Occipital lobe (tissue), 3 donors: ENCODE measurements at places on chromosomes 7 and 10.

GRCh38 chr10:65898055-65898454 lies 1027.8 kb upstream of the LRRTM3 start:
- DNase-seq = no peak

DNA sequence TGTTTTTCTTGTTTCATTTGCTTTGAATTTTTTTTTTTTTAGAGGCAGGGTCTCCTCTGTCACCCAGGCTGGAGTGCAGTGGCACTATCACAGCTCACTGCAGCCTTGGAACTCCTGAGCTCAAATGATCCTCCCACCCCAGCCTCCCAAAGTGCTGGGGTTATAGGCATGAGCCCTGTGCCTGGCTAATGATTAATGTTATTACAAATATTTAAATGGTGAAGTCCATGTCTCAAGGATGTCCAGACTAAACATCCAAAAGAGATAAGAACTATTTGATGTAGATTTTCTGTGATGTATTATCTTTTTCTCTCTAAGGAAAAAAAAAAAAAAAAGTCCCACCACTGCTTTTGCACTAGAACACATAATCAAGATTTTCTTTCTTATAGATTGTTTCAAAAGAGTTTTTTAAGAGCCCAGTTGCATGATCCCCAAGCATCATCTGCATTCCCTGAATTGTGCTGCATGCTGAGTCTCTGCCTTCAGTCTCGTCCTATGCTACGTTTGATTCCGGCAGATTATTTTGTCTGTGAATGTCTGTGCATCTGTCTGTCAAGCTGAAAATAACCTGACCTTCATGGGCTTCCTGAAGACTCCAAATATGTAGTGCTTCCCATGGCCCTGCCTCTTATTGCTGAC lies 33.4 kb downstream of the MACROH2A2 start:
- DNase-seq = no peak

- no peak for DNase-seq
These were observed 586.3 kb upstream of the ANKRD30A start for GRCh38 chr10:36538953-36539586.

- DNase-seq = no peak
These were observed 241.4 kb upstream of the DGKB start for GRCh38 chr7:15143936-15144335.

DNA sequence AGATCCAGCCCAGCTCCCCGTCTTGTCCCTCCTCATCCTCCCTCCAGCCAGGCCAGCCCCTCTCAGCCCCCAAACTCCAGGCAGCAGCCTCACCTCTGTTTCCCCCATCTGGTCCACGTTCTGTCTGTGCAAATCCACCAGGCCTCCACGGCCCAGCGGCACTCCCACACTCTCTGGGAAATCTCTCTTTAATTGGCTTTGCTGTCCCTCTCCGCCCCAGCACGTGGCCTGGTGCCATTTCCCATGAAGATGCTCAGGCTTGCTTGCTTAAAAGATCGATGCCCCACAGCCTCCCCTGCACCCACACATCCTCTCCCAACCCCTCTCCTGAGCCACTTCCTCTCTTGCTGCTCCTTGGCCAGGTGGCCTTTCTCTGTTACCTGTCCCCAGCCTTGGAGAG lies 39.3 kb downstream of the PRF1 start:
- no peak for DNase-seq

DNA sequence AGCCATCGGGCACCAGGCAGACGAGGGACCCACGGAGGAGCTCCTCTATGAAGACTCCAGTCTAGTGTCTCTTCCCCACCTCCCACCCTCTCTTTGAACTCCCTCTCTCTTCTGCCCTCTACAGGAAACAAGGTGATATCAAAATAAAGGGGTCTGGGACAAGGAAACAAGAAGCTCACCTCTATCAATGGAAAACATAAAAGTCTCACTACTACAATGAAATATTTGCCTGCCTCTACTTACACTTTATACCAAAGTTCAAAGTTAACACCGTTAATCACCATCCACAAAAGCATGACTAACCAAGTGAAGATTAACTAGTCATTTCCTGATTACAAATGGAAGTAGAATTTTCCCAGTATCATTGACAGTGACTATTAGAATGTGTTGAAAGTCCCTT lies 82.2 kb downstream of the PARD3 start:
- DNase-seq = no peak

- no peak for DNase-seq
These were observed 106.5 kb upstream of the TMEM72 start for GRCh38 chr10:44804661-44805060.
